ENCODE measurements at places on chromosomes 7 and 10. TPM values are rescaled to one million over a fixed set of nuclear protein-coding genes. Genes with fewer than 3 reads are reported as not detected.

The BAMBI gene
- total RNA-seq = 219 TPM

The HOXA9 gene
- 13.2 TPM for total RNA-seq

The EBF3 gene
- 1.2 TPM for total RNA-seq

The MUC12 gene
- total RNA-seq = 1.1 TPM

The TEX36 gene
- not detected for total RNA-seq

The PNLIPRP1 gene
- not detected for total RNA-seq

The SEMA3C gene
- 496 TPM for total RNA-seq

The FKBP6 gene
- total RNA-seq = not detected

The ASB10 gene
- not detected for total RNA-seq

The STN1 gene
- total RNA-seq = 14.2 TPM

The NUTM2A gene
- total RNA-seq = 3.1 TPM

The SFTPA2 gene
- 0.11 TPM for total RNA-seq

The OR9A2 gene
- total RNA-seq = 0.42 TPM

The SOSTDC1 gene
- 13.6 TPM for total RNA-seq

The DBNL gene
- 70.9 TPM for total RNA-seq

The CFAP70 gene
- 5.2 TPM for total RNA-seq

The CRYGN gene
- total RNA-seq = 9.4 TPM

The SORBS1 gene
- total RNA-seq = 25.1 TPM

The NPFFR1 gene
- total RNA-seq = 0.14 TPM

The AASS gene
- 34.2 TPM for total RNA-seq

The PGAM2 gene
- total RNA-seq = 0.99 TPM

The OR2A12 gene
- not detected for total RNA-seq

The RAMP3 gene
- not detected for total RNA-seq

The EBLN1 gene
- total RNA-seq = not detected

The CCL24 gene
- not detected for total RNA-seq

The HILPDA gene
- 25.1 TPM for total RNA-seq

The CLDN4 gene
- 175 TPM for total RNA-seq

The SPAG6 gene
- 0.18 TPM for total RNA-seq

The CRHR2 gene
- total RNA-seq = not detected

The MRLN gene
- not detected for total RNA-seq

The ABCA13 gene
- total RNA-seq = 0.29 TPM

The DIP2C gene
- total RNA-seq = 30.6 TPM

The PPP1R17 gene
- total RNA-seq = not detected

The NPSR1 gene
- total RNA-seq = not detected

The TFPI2 gene
- 73.5 TPM for total RNA-seq

The STEAP1 gene
- total RNA-seq = 0.27 TPM

The GSTO2 gene
- total RNA-seq = 11.7 TPM

The DNAH11 gene
- 0.80 TPM for total RNA-seq

The ELOVL3 gene
- 0.27 TPM for total RNA-seq

The SH2B2 gene
- total RNA-seq = 7.9 TPM

The KCTD7 gene
- 15.2 TPM for total RNA-seq

The LIPJ gene
- total RNA-seq = 0.47 TPM

The RNLS gene
- total RNA-seq = 9.4 TPM

The PRF1 gene
- 0.13 TPM for total RNA-seq

The GRID2IP gene
- total RNA-seq = 1.4 TPM

The VPS37D gene
- 16.1 TPM for total RNA-seq

The LAMB4 gene
- total RNA-seq = 18.3 TPM

The ANKRD1 gene
- 5.2 TPM for total RNA-seq

The IFIT1B gene
- total RNA-seq = not detected

The TAS2R41 gene
- not detected for total RNA-seq

The INMT gene
- 4.3 TPM for total RNA-seq

The CAMK2G gene
- total RNA-seq = 27.3 TPM

The GALNT11 gene
- total RNA-seq = 37.9 TPM

The AGAP9 gene
- total RNA-seq = 24.0 TPM

The VAX1 gene
- total RNA-seq = not detected

The PARG gene
- 51.2 TPM for total RNA-seq

The SORCS1 gene
- 1.1 TPM for total RNA-seq

The CHST3 gene
- total RNA-seq = 26.3 TPM
